ENCODE measurements at places on chromosomes 16 and 17. TPM values are rescaled to one million over a fixed set of nuclear protein-coding genes. Genes with fewer than 3 reads are reported as not detected.

VTN gene
- not detected for total RNA-seq

TBC1D3 gene
- total RNA-seq = not detected

CDH8 gene
- not detected for total RNA-seq

KCNG4 gene
- total RNA-seq = not detected

IGF2BP1 gene
- total RNA-seq = not detected

OR3A2 gene
- total RNA-seq = 1.5 TPM

MT1H gene
- total RNA-seq = 1.6 TPM

TCAP gene
- total RNA-seq = 10.5 TPM

DHRS11 gene
- 5.1 TPM for total RNA-seq

C16orf54 gene
- total RNA-seq = 228 TPM

DNA sequence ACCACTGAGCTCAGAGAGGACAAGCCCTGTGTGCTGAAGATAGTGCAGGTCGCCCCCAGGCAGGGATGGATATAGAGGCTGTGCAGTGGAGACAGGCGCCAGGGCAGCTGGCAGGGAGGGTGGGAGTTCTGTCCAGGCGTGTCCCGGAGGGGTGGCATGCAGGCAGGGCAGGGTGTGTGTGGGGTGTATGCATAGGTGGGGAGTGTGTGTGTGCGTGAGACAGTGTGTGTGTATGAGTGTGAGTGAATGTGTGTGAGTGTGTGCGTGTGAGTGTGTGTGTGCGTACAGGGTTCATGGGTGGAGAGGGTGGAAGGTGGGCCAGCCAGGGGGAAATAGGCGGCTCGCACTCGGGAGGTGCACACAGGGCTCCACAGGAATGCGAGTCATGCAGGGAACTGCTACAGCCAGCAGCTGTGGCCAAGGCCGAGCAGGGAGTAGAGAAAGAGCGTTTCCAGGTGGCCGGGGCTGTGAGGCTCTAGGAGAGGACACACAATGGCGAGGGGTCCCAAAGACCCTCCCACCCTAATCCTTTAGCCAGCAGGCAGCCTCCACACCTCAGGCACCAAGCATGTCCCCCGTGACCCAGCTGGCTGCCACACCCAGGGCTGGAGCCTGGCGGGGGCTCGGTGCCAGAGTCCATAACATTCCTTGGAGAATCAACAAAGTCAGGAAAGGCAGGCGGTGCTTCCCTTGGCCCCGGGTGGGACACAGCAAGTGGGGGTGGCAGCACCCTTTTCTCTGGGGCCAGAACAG is 4.6 kb downstream of the PLCD3 start:
- H3K27ac ChIP-seq = no peak overlapping the region
- H3K36me3 ChIP-seq = no peaks in the 10 kb centered on the region
- no peaks in the 10 kb centered on the region for H3K27me3 ChIP-seq
- no peak for DNase-seq
- H3K4me1 ChIP-seq = no peaks in the 10 kb centered on the region

GRCh38 chr17:57407287-57408070 is 151.2 kb downstream of the MSI2 start:
- H3K4me1 ChIP-seq = peaks cover 17% of the 10 kb centered on the region
- no peaks in the 10 kb centered on the region for H3K27me3 ChIP-seq
- no peaks in the 10 kb centered on the region for H3K36me3 ChIP-seq
- DNase-seq = no peak
- H3K27ac ChIP-seq = peak overlapping the region; percentile 37

DNA sequence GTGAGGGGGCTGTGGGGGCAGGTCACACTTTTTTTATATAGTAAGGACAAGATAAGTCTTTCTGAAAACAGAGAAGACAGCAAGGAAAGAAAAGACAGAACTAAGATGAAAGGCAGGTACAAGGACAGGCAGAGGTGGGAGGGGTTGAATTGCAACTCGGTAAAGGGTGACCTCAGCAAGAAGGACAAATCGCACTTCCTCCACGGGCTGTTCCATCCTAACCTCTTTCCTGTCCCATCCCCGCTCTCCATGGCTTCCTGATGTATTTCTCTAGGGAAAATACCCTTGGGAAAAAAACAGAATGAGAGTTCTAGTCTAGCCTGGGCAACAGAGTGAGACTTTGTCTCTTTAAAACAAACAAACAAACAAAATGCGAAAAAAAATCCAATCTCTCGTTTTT is 57.3 kb downstream of the ARHGAP17 start:
- no peak overlapping the region for H3K27ac ChIP-seq
- no peaks in the 10 kb centered on the region for H3K27me3 ChIP-seq
- no peak overlapping the region for H3K4me3 ChIP-seq
- DNase-seq = no peak
- peaks cover 24% of the 10 kb centered on the region for H3K36me3 ChIP-seq

GRCh38 chr17:58305626-58306025 is 23.0 kb downstream of the TSPOAP1 start:
- DNase-seq = no peak
- no peaks in the 10 kb centered on the region for H3K4me1 ChIP-seq
- H3K27me3 ChIP-seq = no peaks in the 10 kb centered on the region

- no peak for DNase-seq
- peaks cover 6% of the 10 kb centered on the region for H3K36me3 ChIP-seq
- H3K4me1 ChIP-seq = peaks cover 2% of the 10 kb centered on the region
Observed at GRCh38 chr16:27417047-27417671, 15.2 kb downstream of the IL21R start.

DNA sequence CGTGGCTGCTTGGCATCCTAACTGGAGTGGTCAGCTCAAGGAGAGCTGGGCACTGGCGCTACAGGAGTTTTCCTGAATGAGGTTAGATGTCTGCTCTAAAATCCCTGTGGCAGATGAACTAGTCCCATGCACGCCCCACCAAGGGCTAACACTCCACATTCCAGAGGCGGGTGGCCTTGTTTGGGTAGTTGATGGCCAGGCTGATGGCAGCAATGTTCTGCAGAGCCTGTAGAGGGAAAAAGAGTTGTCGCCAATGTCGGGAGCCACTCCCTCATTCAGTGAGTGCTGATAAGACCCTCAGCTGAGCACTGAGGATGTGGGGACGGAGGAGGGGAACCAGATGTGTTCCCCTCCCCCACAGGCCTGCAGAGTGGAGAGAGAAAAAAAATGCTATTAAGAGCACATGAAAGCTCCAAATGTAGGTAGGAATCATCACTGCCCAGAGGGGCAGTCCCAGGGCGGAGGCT is 42.5 kb upstream of the ATP2A3 start:
- no peaks in the 10 kb centered on the region for H3K27me3 ChIP-seq
- peaks cover 12% of the 10 kb centered on the region for H3K36me3 ChIP-seq
- no peak overlapping the region for H3K27ac ChIP-seq
- peaks cover 7% of the 10 kb centered on the region for H3K4me1 ChIP-seq
- H3K4me3 ChIP-seq = no peak overlapping the region

- H3K4me1 ChIP-seq = no peaks in the 10 kb centered on the region
- no peaks in the 10 kb centered on the region for H3K36me3 ChIP-seq
- H3K4me3 ChIP-seq = no peak overlapping the region
Observed at GRCh38 chr17:39084558-39084957, 66.9 kb downstream of the PLXDC1 start.

- peak within 1 kb of the TSS; percentile 99 for H3K27ac ChIP-seq
- DNase-seq = peak; percentile 89
- peaks cover 35% of the 10 kb centered on the region for H3K36me3 ChIP-seq
- H3K4me3 ChIP-seq = peak within 1 kb of the TSS; percentile 92
Observed at GRCh38 chr16:30557957-30558788, at the start of gene ZNF764. Gene ZNF764 (minus strand): TSS chr16:30558374. CDS start chr16:30558182, 192 bp downstream.

GRCh38 chr16:52785653-52786052 is 238.7 kb upstream of the TOX3 start:
- H3K27me3 ChIP-seq = no peaks in the 10 kb centered on the region
- DNase-seq = no peak
- H3K36me3 ChIP-seq = no peaks in the 10 kb centered on the region
- H3K4me3 ChIP-seq = no peak overlapping the region

GRCh38 chr17:50550661-50551432 is 3.9 kb downstream of the SPATA20 start:
- no peak for DNase-seq
- no peaks in the 10 kb centered on the region for H3K27me3 ChIP-seq
- H3K36me3 ChIP-seq = no peaks in the 10 kb centered on the region
- no peak overlapping the region for H3K4me3 ChIP-seq
- no peak overlapping the region for H3K27ac ChIP-seq

GRCh38 chr16:55498101-55498500 is 10.8 kb upstream of the LPCAT2 start:
- H3K4me3 ChIP-seq = no peak overlapping the region
- no peaks in the 10 kb centered on the region for H3K27me3 ChIP-seq
- peaks cover 12% of the 10 kb centered on the region for H3K4me1 ChIP-seq
- no peak for DNase-seq

GRCh38 chr17:76135810-76136188 is 5.2 kb downstream of the FOXJ1 start:
- no peaks in the 10 kb centered on the region for H3K27me3 ChIP-seq
- H3K4me1 ChIP-seq = no peaks in the 10 kb centered on the region
- no peak overlapping the region for H3K27ac ChIP-seq
- H3K36me3 ChIP-seq = no peaks in the 10 kb centered on the region

- H3K4me1 ChIP-seq = no peaks in the 10 kb centered on the region
- H3K27ac ChIP-seq = no peak overlapping the region
- no peaks in the 10 kb centered on the region for H3K27me3 ChIP-seq
- DNase-seq = no peak
Observed at GRCh38 chr16:30521873-30522641, 4.3 kb downstream of the ZNF768 start.
